ENCODE measurements at places on chromosomes 2 and 18. TPM values are rescaled to one million over a fixed set of nuclear protein-coding genes. Genes with fewer than 3 reads are reported as not detected.

RASGRP3 gene
- total RNA-seq, result 5.9 TPM

FOXI3 gene
- not detected for total RNA-seq

RTP5 gene
- total RNA-seq, result not detected

IHH gene
- not detected for total RNA-seq

CNDP1 gene
- total RNA-seq, result not detected

CHMP3 gene
- total RNA-seq, result 87.5 TPM

SEPTIN2 gene
- total RNA-seq, result 546 TPM

All from fibroblast of the aortic adventitia (primary cell).